Epithelial cell of prostate (primary cell): ENCODE measurements at places on chromosomes 4 and X.

- DNase-seq, result no peak
Measured at GRCh38 chr4:187547316-187547715, 448.3 kb upstream of the ZFP42 start.

GRCh38 chr4:130368668-130369067 lies 1272.7 kb downstream of the C4orf33 start:
- DNase-seq, result no peak

- no peak for DNase-seq
Measured at GRCh38 chr4:100838286-100838685, 320.5 kb upstream of the EMCN start.

DNA sequence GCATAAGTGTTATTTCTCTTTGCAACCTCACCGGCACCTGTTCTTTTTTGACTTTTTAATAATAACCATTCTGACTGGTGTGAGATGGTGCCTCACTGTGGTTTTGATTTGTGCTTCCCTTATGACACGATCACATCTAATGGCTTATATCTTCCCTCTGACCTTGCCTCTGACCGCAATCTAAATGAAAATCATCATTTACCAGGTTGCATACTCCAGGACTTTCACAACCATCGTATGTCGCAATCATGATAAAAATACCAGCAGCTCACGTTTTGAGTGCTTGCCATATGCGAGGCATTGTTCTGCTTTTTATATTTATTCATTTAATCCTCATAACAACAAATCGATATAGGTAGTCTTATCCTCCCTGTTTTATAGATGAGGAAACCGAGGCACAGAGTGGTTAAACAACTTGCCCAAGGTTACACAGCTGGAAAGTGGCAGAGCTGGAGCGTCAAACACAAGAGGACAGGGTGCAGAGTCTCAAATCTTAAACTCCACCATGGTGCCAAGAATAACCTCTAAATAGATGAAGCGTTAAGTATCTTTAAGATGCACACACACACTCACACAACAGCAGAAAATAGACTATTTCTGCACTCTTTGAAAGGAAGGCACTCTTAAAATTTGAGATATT lies 102.2 kb downstream of the SEL1L3 start:
- no peak for DNase-seq

DNA sequence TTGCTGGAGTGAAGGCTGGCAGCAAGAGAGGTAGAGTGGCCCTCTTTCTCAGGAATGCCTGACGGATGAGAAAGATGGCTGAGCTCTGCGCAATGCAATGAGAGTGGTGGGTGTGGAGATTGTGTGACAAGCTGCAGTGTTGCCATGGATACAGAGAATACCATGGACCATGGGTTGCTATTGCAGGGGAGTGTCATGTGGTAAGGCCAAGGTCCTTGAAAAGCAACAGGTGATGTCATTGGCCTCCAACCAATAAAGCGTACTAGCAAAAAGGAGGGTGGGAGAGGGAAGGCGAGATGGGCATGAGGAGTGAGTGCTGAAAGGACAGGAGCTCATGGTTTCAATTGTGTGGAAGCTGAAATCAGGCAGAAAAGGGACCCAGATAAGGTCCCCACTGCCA lies 1.8 kb downstream of the PNMA5 start:
- DNase-seq, result no peak

GRCh38 chr4:116546759-116547158 lies 538.6 kb downstream of the TRAM1L1 start:
- no peak for DNase-seq

DNA sequence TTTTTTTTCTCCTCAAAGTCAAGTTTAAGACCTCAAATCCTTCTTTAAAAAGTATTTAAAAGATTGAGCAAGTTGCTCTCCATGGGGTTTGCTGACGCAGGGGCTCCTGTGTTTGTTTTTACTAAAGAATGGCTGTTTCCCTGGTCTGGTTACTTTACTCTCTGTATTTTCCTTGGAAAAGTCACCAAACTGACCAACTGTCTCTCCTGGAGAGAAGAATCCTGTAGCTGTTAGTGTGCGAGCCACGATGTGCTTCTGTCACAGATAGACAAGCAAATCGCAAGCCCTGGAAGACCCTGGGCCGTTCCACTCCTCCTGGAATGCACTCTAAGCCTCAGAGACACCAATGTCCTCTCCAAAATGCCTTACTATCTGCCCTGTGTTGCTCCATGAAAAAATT lies 212.1 kb downstream of the CHIC2 start:
- DNase-seq, result no peak

DNA sequence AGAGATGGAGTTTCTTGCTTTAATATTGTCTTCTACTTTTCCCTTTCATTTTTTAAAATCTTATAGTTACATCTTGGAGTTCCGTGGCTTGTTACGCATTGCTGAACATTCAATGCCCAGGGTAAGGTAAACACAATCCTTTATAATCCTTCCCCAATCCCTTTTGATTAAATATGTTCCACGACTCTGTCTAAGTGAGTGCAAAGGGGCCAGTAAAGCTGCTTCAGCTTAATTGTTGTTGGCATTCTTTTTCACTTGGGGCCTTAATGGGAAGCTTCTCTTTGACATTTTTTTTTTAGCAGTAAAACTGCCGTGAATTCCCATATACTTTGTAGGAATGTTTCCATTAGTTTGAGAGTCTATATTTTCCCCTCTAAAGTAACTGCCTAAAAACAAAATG lies 1028.1 kb downstream of the C4orf33 start:
- no peak for DNase-seq

- no peak for DNase-seq
Measured at GRCh38 chr4:95272036-95272435, 276.7 kb downstream of the UNC5C start.

GRCh38 chr4:105662935-105663675 lies 45.4 kb downstream of the INTS12 start:
- no peak for DNase-seq

DNA sequence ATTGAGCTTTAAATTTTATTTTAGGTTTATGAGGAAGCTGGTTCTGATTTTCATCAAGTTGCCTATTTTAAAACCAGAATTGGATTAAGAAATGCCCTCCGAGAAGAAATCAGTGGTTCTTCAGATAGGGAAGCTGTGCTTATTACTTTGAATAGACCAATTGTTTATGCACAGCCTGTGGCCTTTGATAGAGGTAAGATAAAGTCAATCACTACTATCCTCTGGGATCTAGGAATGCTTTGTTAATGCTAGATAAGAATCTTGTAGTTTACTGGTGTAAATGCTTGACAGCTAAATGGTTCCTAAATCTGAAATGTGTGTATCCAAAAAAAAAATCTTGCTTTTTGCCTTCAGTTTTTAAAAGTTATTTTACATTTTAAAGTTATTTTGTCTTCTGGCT lies 73.0 kb upstream of the ADAD1 start:
- DNase-seq, result no peak

GRCh38 chr4:41644288-41644914 lies 104.1 kb downstream of the PHOX2B start:
- no peak for DNase-seq

GRCh38 chr4:132502096-132502552 lies 647.0 kb upstream of the PCDH10 start:
- no peak for DNase-seq

DNA sequence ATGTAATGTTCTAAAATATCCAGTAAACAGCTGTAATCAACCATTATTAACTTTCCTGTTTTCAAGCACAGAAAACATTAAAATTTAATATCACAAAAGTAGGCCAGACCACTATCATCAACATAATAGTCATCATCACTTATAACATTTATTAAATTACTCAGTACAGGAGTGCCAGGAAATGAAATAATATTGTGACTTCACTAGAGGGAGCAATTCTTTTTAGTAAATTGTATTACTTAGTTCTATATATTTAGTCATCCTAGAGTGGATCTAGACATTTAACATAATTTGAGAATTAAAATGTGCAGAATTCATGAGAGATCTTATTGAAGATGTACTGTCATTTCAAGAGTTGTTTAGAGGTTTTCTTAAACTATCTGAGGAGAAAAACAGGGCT lies 33.6 kb downstream of the PITX2 start:
- DNase-seq, result no peak

DNA sequence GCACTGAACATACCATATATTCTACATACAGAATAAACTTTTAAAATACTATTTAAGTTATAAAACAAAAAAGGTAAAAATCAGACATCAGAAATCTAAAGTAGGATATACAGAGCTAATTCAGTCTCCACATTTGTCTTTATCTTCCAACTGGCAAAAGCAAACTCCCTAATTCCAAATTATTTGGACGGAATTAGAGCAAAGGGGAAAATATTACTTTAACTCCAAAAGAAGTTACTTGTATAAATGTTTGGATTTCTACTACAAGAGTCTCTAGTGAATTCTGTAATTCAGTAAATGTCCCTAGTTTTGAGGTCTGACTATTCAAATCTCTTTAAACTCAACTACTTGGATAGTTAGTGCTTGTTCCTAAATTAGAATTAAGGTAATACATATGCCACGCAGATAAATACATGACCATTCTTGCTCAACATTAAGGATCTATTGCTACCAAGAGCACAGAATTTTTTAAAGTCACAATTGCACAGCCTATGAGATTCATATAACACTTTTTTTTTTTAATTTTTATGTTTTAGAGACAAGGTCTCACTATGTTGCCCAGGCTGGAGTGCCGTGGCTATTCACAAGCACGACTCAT lies 7.3 kb downstream of the ZNF280C start:
- DNase-seq, result no peak

DNA sequence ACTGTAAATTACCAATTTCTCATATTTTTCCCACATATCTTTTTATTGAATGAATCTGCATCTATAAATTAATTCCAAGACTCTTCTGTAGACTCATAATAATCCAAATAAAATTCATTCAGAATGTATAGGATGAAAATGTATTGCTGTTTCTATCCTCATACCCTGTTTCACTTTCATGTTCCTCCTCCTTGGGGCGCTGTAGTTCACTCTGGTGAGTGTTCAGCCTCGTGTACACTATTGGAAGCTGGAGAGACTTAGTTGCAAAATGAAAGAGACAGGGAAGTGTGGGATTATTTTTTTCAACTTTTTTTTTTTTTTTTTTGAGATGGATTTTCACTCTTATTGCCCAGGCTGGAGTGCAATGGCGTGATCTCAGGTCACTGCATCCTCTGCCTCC lies 296.1 kb downstream of the TLL1 start:
- DNase-seq, result no peak

DNA sequence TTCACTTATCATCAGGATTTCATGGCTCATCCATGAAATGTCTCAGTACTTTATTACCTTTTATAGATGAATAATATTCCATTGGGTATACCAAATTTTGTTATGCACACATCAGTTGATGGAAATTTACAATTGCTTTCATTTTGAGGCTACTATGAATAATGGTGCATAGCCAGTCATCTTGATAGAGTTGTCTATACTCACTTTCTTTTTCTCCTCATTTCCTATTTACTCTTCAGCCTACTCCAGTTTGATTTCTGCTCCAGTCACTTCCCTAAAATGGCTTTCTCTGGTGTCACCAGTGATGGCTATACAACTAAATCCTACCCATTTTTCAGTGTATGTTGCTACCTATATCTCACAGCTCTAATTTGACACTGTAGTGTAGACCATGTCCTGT lies 743.5 kb upstream of the MAGEB2 start:
- no peak for DNase-seq

DNA sequence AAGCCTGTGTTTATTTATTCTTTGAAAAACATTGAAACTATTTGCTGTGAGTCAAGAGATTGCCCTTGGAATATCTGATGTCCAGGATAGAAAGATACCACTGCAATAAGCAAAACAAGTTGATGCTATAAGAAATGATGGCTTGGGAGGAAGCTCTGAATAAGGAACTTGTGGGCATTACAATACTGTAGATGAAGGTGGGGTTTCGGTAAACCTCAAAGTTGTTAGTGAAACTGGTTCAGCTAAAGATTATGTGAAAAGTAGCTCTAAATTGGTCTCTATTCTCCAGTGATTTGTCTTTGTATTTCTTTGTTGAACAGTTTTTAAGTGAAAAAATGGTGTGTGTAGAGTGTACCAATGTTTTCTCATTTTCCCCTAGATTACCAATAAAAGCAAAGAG lies 128.7 kb downstream of the AKAP4 start:
- DNase-seq, result no peak

DNA sequence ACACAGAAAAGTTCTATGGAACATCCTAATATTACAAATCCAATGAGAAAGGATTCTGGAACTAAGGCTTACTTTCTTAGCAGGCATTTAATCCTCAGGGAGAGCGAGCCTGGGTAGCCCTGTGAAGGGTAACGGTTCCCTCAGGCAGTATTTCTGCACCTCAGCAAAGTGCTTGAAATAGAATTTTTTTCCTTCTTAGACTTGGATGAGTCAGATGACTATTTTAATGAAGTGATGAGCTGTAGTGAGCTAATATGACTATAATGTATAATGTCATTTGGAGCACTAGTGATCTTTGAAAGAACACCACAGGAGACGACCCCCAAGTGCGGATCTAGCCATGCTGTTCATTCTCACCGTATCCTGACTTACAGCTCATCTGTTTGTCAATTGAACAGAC lies 493.0 kb upstream of the FAM241A start:
- no peak for DNase-seq

DNA sequence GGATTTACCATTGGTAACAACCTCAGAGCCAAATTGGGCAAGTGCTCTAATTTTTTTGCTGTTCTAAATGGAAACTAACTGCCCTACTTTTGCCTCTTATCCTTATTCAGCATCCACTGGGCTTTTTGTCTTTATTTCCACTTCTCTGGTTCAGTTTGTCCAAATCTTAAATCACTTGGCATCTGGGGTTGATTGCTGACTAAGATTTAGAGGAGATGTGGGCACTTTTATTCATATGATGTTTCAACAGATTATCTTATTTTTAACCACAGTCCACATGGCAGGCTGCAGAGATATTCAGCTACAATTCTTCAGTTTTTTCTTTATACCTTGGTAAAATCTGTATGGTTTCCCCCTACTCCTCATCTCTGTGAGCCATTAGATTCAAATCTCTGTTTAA lies 1161.4 kb upstream of the PCDH7 start:
- DNase-seq, result no peak

DNA sequence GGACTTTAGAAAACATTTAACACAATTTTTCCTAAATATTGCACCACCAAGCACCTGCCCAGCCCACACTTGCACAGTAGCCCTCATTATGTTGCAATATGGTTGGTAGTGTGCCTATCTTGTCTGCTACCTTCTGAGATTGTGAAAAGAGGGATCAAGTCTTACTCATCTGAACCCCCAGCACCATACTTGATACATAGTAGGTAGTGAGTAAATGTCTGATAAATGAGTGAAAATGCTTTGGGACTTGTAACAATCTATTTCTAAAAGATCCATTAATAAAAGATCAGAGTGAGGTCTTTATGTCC lies 118.4 kb upstream of the MED14 start:
- no peak for DNase-seq

GRCh38 chr4:113385281-113385899 lies 335.9 kb downstream of the ANK2 start:
- DNase-seq, result no peak

GRCh38 chr4:101792056-101792590 lies 1.6 kb downstream of the BANK1 start:
- no peak for DNase-seq

GRCh38 chrX:7083021-7083420 lies 64.5 kb upstream of the STS start:
- DNase-seq, result no peak
